ENCODE measurements at places on chromosomes 2 and 18. TPM values are rescaled to one million over a fixed set of nuclear protein-coding genes. Genes with fewer than 3 reads are reported as not detected.

Gene SCN1A
- total RNA-seq: 0.02 TPM

Gene TUBB8B
- not detected for total RNA-seq

Gene ANKRD36
- total RNA-seq: 4.6 TPM

Gene CHRNG
- total RNA-seq: not detected

Gene CCL20
- 0.23 TPM for total RNA-seq

Gene DNAH6
- total RNA-seq: 0.16 TPM

Gene FN1
- 228 TPM for total RNA-seq

Gene MCFD2
- total RNA-seq: 276 TPM

Gene UGT1A5
- total RNA-seq: not detected

Gene DSG1
- total RNA-seq: not detected

- DNase-seq: no peak
Measured at GRCh38 chr2:10398496-10398895, 49.6 kb downstream of the ODC1 start.

- DNase-seq: no peak
Measured at GRCh38 chr2:176599796-176600485, 330.7 kb downstream of the MTX2 start.

- no peak for DNase-seq
Measured at GRCh38 chr2:47196046-47196445, 40.9 kb upstream of the STPG4 start.

GRCh38 chr2:205293559-205293958, 388.7 kb upstream of the NRP2 start:
- no peak for DNase-seq

- DNase-seq: no peak
Measured at GRCh38 chr2:21270708-21271122, 146.9 kb downstream of the TDRD15 start.

DNA sequence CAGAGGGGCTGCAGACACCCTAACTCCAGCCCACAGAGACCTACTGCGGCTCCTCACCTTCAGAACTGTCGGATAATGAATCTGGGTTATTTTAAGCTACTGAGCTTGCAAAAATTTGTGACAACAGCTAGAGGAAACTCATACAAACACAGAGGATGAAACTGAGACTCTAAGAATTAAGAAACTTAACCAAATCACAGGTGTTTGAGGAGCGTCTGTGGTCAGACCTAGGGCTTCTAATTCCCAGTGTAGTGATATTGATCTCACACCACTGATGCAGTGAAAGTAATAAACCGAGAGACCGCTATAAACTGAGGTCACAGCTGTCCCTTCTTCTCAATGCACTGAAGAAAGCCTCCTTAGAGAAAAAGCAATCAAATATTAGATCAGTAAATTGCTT, 110.1 kb downstream of the RGPD3 start:
- DNase-seq: no peak

GRCh38 chr2:37148325-37148724, 8.5 kb downstream of the EIF2AK2 start:
- DNase-seq: no peak

DNA sequence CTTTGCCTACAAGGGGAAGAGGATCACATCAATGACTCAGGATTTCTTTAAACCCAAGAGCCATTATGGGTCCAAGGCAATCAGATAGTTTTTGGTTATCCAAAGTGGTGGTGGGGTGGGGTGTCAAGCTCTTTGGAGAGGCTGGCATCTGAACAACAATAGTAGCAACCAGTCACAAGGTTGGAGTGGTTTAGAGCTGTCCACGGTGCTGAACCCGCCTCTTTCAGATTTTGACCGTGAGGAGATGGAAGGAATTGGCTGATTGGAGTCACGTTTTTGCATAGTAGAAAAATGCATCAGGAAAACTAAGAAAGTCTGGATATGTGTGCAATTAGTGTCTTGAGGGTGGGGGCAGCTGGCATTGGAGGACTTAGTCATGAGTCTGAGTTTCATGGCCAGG, 159.9 kb downstream of the LOXHD1 start:
- peak; percentile 11 for DNase-seq

DNA sequence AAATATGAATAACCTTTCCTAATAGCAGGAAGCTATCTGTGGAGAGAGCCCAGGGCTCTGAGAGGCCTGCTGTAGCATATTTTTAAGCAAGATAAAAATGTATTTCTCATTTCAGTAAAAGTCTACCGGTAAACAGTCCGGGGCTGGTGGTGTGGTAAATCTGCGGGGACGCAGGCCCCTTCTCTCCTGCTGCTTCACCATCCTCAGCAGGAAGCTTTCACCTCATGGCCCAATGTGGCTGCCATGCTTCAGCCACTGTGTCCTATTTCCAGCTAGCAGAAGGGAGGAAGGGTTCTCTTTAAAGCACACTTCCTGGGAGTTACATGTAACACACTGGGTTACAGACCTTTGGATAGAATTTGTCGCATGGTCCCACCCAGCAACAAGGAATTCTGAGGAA, 79.5 kb upstream of the ODC1 start:
- no peak for DNase-seq

DNA sequence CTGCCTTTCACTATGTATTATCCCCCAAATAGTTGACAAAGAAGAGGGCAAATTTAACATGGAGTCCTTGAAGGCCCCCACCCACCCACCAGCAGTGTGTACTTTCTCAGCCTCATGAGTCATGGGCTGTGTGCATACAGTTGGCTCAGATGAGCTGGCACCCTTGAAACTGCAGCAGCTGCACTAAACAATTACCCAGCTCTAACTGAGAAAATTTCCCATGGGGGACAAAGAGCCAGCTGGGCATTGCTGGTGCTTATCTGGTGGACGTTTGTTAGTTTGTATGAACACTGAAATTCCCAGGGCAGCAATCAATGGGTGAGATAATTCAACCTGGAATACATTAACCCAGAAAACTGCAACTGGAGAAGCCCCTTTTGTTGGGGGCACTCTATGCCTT, 131.7 kb downstream of the GCA start:
- peak; percentile 72 for DNase-seq

DNA sequence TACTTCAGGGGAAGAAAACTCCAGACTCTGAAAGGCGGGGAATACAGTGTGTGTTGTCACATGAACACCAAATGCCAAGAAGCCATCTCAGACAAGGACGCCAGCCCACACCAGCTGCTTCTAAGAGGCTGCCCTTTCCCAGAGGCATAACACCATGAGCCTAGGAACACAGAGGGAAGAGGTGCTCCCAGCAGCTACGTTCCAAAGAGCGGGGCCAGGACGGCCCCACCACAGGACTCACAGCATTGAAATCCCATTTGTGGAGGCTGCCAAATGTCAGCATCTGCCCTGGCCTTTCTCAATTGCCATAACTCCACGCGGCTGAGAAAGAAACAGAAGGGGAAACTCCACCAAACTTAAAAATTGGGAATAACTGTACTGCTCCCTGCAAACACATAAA, 20.1 kb upstream of the ID2 start:
- no peak for DNase-seq

DNA sequence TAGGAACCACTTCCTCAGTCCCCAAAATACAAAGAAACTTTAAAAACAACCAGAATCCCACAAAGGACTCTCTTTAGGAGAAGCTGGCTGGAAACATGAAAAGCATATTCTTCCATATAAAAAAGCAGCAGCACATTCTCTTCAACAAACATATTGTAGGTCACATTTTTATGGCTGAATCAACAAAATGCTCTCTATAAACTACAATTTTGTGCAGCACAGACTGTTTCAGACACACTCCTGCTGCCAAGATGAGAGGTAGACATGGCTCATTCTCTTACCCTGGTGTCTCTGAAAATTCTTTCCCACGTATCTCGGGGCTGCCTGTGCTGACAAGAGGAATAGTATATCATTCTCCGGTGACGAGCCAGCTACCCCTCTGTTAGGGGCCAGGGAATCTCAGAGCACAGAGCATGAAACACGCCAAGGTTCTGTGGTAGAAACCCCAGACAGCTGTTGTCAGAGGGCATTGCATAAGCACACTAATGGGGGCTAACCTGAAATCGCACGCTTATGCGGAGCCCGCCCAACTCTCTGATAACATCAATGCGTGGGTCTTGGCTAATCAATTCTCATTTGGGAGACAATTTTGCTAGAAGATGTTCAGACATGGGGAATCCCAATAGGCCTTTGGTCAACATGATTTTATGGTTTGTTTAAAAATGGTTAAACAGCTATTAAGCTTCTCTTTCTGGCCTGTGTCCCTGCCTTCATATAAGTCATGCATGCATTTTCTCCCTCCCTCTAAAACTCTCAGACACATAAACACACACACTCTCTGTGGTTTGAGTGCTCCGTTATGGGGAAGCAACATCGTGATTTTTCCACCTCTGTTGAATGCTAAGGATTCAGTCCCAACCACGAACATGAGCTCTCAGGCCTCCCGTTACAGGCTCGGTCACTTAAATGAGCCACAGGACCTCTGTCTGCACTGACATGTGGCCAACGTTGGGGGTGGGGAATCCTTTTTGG, 177.5 kb downstream of the INO80D start:
- DNase-seq: no peak

DNA sequence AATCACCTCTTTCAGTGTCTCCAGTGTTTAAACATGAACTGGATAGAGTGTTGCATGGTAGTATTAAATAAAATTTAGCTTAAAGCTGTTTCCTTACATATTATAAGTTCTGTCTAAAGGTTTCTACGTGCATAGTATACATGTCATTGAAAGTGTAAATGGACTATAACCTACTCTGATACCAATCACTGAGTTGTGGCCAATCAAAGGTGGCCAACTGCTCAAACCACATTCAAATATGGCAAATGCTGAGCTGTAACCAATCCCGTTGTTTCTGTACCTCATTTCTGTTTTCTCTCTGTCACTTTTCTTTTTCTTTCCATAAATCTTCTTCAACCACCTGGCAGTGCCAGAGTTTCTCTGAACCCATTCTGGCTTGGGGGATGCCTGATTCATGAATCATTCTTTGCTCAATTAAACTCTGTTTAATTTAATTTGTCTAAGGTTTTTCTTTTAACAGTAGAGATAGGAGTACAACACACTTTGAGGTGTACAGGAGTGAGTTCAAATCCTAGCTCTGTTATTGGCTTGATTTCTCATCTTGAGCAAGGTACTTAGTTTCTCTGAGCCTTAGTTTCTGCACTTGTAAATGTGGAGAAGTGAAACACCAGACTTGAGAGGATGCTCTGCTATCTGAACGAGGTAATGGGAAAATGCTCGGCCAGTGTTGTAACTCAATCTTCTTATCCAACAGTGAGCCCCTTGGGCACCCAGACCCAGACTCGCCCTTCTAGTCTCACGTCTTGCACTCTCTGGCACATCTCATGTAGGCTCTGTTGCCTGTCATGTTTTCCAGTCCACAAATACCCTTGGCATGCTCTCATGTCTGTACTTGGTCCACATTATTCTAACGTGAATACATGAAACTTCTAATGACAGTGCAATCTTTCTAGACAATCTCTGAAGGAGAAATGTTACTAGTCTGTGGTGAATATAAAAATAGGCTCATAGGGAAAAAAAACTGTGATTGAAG, 228.0 kb downstream of the PIK3C3 start:
- peak; percentile 64 for DNase-seq

DNA sequence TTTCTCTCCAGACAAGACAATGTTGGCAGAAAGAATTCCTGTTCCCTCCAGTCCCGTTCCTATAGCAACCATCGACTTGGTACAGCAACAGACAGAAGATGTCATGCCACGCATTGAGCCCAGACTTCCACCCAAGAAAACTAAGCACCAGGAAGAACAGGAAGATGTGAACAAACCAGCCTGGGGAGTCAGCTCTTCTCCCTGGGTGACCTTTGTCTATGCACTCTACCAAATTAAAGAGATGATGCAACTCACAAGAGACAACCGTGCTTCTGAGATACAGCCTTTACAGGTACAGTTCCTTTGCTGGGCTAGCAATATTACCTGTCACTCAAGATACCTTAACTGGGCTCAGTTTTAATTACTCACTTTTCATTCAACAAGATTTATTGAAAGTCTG, 37.1 kb downstream of the NEMP2 start:
- DNase-seq: no peak

DNA sequence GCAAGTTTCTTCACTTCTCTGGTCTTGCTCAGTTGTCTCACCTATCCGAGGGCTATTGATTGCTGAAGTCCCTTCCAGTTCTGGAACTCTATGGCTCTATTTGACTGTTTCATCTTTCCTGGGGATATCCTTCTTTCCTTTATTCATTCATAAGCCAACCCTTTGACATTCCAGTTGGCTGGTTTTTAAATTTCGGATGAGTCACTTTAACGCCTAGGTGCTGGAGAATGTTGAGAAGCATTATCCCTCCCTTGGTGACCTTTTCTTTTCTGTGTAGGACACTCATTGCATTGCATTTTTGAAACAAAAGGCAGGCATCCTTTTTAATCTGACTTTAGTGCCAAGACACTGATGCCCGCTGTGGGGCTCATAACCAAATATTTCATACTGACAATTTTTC, 307.1 kb downstream of the TSN start:
- no peak for DNase-seq

DNA sequence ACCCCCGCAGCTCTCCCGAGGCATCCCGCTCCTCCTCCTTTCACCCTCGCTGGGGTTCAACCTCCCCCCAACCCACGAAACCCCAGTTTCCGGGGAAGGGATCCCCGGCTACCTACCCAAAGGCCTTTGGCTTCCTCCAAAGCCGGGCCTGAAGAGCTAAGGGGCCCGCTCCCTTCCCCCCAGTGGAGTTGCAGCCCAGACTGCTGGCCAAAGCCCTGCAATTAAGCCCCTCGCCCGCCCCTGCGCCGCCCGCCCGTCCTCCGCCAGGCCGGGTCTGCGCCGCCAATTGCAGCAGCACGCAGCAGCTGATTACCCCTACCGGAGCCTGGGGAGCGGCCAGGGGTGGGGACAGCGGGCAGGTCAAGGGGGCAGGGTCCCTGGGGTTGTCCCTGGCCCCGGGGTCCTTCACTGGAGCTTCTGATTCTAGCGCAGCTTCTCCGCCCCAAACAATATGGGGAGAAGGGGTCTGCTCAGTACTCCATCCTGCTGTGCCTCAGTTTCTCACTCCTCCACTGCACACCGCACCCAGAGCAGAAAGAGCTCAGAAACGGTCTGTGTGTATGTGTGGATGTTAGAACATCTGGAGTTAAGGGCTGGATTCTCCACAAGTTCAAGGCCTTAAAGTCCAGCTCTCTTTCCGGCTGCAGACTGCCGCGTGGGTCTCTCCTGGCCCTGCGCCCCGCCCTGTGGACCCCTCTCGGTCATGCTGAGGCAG, 16.9 kb downstream of the WNT10A start:
- DNase-seq: no peak

GRCh38 chr2:30425326-30425725, 21.7 kb upstream of the LCLAT1 start:
- DNase-seq: no peak

GRCh38 chr2:231126123-231126522, 1.3 kb upstream of the HTR2B start:
- DNase-seq: no peak

DNA sequence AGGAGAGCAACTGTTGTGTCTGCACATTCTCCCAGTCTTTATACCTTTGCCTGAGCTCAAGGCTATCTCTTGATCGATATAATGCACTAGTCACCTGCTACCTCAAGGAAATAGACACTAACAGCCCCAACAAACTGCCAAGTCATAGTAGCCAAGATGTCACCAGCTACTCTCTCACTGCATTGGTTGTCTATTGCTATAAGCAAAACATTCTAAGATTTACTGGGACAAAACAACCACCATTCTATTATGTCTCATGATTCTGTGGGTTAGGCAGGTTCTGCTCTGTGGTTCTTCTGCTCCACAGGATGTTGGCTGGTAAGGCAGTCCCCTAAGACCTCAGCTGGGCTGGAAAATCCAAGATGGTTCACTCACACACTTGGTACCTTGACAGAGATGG, 28.5 kb upstream of the MLPH start:
- DNase-seq: no peak

- DNase-seq: no peak
Measured at GRCh38 chr2:57417007-57417406, 629.6 kb upstream of the VRK2 start.

GRCh38 chr18:66150650-66151049, 399.8 kb downstream of the CDH7 start:
- DNase-seq: no peak
